Keratinocyte (primary cell): ENCODE measurements at places on chromosomes 13 and 19.
A peak's percentile ranks its signal among the peaks of the same experiment; 100 is the strongest.

GRCh38 chr13:80180740-80181355 lies 160.1 kb downstream of the SPRY2 start:
- no peaks in the 10 kb centered on the region for H3K36me3 ChIP-seq
- no peak for DNase-seq
- H3K27ac ChIP-seq = no peak overlapping the region
- no peak overlapping the region for H3K4me3 ChIP-seq

- H3K4me3 ChIP-seq = no peak overlapping the region
- H3K27ac ChIP-seq = no peak overlapping the region
- H3K27me3 ChIP-seq = no peaks in the 10 kb centered on the region
- H3K36me3 ChIP-seq = peaks cover 19% of the 10 kb centered on the region
Measured at GRCh38 chr19:2805991-2806649, 13.5 kb upstream of the ZNF554 start.

- no peaks in the 10 kb centered on the region for H3K27me3 ChIP-seq
- no peaks in the 10 kb centered on the region for H3K4me1 ChIP-seq
- H3K36me3 ChIP-seq = no peaks in the 10 kb centered on the region
Measured at GRCh38 chr13:33554919-33555791, 262.8 kb upstream of the RFC3 start.

- no peak for DNase-seq
- peaks cover 4% of the 10 kb centered on the region for H3K4me1 ChIP-seq
- no peak overlapping the region for H3K27ac ChIP-seq
- H3K36me3 ChIP-seq = peaks cover 18% of the 10 kb centered on the region
- no peak overlapping the region for H3K4me3 ChIP-seq
Measured at GRCh38 chr19:1084024-1084868, 10.9 kb downstream of the POLR2E start.

- no peaks in the 10 kb centered on the region for H3K4me1 ChIP-seq
- DNase-seq = no peak
- no peak overlapping the region for H3K27ac ChIP-seq
- H3K27me3 ChIP-seq = no peaks in the 10 kb centered on the region
- no peak overlapping the region for H3K4me3 ChIP-seq
Measured at GRCh38 chr19:6510618-6511017, 8.5 kb upstream of the TUBB4A start.

DNA sequence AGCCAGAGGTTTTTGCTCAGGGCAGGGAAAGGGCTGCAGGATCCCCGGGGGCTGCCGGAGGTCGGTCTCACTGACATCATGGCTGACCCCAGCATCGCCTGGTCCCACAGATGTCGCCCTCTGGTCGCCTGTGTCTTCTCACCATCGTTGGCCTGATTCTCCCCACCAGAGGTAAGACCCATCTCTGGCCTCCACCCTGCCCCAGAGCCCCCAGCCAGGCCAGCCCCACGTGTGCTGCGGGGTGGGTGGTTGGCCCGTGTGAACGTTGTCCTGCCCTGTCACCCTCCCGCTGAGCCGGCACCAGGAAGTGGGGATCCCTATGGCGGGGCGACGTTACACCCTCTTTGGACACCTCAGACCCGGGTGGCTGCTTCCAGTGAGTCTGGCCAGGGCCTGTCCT lies 906 bp downstream of the FXYD5 start:
- H3K27ac ChIP-seq = peak overlapping the region; percentile 66
- no peak for DNase-seq
- H3K4me1 ChIP-seq = peaks cover 20% of the 10 kb centered on the region
- no peaks in the 10 kb centered on the region for H3K27me3 ChIP-seq
- peak overlapping the region; percentile 90 for H3K4me3 ChIP-seq

- H3K27me3 ChIP-seq = no peaks in the 10 kb centered on the region
- peaks cover 12% of the 10 kb centered on the region for H3K4me1 ChIP-seq
- H3K27ac ChIP-seq = no peak overlapping the region
- no peaks in the 10 kb centered on the region for H3K36me3 ChIP-seq
- DNase-seq = no peak
Measured at GRCh38 chr13:33480561-33480960, 195.0 kb upstream of the STARD13 start.

DNA sequence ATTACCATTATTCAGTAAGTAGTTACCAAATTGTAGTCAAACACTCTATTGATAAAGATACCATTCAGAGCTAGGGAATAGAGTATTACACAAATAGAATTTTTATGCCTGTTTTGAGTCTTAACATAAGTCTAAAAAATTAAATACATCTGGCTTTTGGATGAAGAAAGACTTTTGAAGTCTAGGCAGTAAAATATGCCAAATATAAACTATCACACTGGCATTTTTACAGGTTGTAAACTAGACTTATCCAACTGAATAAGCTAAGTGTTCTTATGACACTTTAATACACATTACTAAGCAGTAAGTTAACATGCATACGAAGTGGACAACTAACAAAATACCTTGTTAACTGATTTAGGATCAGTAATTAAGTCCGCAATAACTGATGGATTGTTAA lies 108.9 kb downstream of the MAB21L1 start:
- no peak overlapping the region for H3K4me3 ChIP-seq
- no peaks in the 10 kb centered on the region for H3K27me3 ChIP-seq
- no peak overlapping the region for H3K27ac ChIP-seq
- DNase-seq = no peak
- H3K4me1 ChIP-seq = no peaks in the 10 kb centered on the region
- no peaks in the 10 kb centered on the region for H3K36me3 ChIP-seq

- H3K27me3 ChIP-seq = no peaks in the 10 kb centered on the region
- no peak overlapping the region for H3K27ac ChIP-seq
- no peak for DNase-seq
- H3K4me3 ChIP-seq = no peak overlapping the region
- no peaks in the 10 kb centered on the region for H3K4me1 ChIP-seq
Measured at GRCh38 chr19:17255150-17255621, 9.4 kb downstream of the USHBP1 start.

GRCh38 chr13:21911646-21912298 lies 240.9 kb downstream of the FGF9 start:
- H3K27ac ChIP-seq = no peak overlapping the region
- no peaks in the 10 kb centered on the region for H3K4me1 ChIP-seq
- no peaks in the 10 kb centered on the region for H3K36me3 ChIP-seq
- no peaks in the 10 kb centered on the region for H3K27me3 ChIP-seq
- no peak overlapping the region for H3K4me3 ChIP-seq
- DNase-seq = no peak

- no peaks in the 10 kb centered on the region for H3K27me3 ChIP-seq
- DNase-seq = no peak
- H3K36me3 ChIP-seq = no peaks in the 10 kb centered on the region
Measured at GRCh38 chr19:28501976-28502375, 711.0 kb downstream of the UQCRFS1 start.
